ENCODE measurements at places on chromosomes 3 and 15. TPM values are rescaled to one million over a fixed set of nuclear protein-coding genes. Genes with fewer than 3 reads are reported as not detected.
A peak's percentile ranks its signal among the peaks of the same experiment; 100 is the strongest.

DNA sequence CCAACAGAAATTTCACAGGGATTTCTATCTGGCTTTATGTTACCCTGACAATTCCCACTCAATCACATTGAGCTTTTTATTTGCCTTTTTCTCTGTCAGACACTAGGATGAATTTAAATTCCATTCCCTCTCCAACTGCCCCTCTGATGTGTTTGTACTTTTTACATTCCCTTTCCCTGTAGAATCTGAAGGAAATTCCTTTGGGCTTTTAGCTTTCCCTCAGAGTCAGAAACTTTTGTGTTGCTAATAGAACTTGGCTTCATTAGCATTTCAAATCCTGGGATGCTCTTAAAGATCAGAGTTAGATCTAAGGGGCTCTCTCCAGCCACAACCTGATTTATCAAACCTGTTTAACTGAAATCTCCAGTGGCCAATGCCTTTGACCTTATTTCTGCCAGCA lies 7.9 kb upstream of the RARB start:
- H3K27ac ChIP-seq = no peak overlapping the region
- H3K27me3 ChIP-seq = no peaks in the 10 kb centered on the region
- H3K36me3 ChIP-seq = no peaks in the 10 kb centered on the region
- no peaks in the 10 kb centered on the region for H3K4me1 ChIP-seq
- no peak for DNase-seq

DNA sequence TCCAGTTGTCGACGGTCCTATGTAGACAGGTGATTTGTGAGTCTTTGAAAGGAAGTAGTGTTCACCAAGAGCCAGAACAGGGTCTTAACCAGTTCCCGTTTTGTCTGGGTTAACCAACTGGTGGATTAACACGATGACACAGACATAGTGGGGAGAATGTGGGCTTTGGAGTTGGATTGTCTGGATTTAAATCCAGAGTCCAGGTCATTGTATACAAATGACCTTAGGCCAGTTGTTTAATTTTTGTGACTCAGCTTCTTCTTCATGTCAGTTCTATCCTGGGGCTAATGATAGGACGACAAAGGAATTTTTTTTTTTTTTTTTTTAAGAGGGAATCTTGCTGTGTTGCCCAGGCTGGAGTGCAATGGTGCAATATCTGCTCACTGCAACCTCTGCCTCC lies 126.7 kb downstream of the LPP start:
- DNase-seq = no peak
- H3K36me3 ChIP-seq = no peaks in the 10 kb centered on the region
- H3K27me3 ChIP-seq = no peaks in the 10 kb centered on the region
- no peak overlapping the region for H3K27ac ChIP-seq
- peaks cover 23% of the 10 kb centered on the region for H3K4me1 ChIP-seq
- no peak overlapping the region for H3K4me3 ChIP-seq

DNA sequence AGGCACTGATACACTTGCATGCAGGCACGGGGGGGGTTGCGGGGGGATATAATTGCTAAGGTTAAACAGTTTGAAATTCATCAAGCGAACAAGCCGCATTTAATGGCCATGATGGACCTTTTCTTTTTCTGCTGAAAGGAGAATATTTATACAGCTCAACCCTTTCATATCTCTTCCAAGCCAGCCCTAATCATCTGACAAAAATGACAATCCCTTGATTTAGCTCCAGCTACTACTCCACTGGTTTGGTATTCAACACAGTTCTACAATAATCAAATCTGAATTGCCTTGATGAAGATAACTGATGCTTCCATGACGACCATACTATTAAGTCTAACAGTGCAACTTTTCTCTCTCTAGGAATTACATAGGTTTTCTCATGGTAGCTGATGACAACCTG lies 374.9 kb downstream of the PLCL2 start:
- H3K4me1 ChIP-seq = no peaks in the 10 kb centered on the region
- H3K27ac ChIP-seq = no peak overlapping the region
- DNase-seq = no peak
- no peak overlapping the region for H3K4me3 ChIP-seq
- H3K27me3 ChIP-seq = no peaks in the 10 kb centered on the region

- H3K27ac ChIP-seq = no peak overlapping the region
- H3K36me3 ChIP-seq = no peaks in the 10 kb centered on the region
- no peaks in the 10 kb centered on the region for H3K27me3 ChIP-seq
- H3K4me1 ChIP-seq = no peaks in the 10 kb centered on the region
Measured at GRCh38 chr3:123831420-123831819, 52.7 kb downstream of the MYLK start.

GRCh38 chr15:55389264-55389607 lies 18.9 kb downstream of the CCPG1 start:
- H3K27ac ChIP-seq = no peak overlapping the region
- no peaks in the 10 kb centered on the region for H3K27me3 ChIP-seq
- H3K4me1 ChIP-seq = no peaks in the 10 kb centered on the region

- H3K4me3 ChIP-seq = no peak overlapping the region
- H3K4me1 ChIP-seq = no peaks in the 10 kb centered on the region
- no peaks in the 10 kb centered on the region for H3K36me3 ChIP-seq
- H3K27me3 ChIP-seq = no peaks in the 10 kb centered on the region
- no peak for DNase-seq
Measured at GRCh38 chr3:82287562-82287961, 526.1 kb upstream of the GBE1 start.

DNA sequence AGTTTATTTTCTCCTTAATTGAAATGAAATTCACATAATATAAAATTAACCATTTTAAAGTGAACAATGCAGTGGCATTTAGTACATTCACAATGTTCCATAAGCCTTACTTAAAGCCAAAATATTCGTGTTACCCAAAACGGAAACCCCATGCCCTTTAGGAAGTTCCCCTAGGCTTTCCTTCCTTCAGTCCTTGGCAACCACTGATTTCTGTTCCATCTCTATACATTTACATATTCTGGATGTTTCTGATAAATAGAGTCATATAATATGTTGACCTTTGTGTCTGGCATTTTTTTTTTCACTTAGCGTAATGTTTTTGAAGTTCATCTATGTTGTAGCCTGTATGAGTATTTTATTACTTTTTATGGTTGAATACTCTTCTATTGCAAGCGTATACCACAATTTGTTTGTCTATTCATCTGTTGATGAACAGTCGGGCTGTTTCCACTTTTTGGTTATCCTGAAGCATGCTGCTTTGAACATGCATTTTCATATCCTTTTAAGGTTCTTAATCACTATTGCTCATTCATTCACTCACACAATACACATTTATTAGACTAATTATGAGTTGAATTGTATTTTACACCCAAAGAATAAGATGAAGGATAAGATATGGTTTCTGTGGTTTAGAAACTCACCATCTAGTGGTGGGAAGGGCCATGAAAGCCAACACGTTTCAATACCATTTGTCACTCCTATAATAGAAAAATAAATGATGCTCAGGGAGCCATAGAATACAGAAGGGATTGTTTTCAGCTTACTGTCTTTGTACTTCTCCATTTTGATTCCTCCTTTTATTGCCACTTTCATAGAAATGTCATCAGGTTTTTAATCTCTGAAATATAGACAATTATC lies 408.2 kb upstream of the CBLB start:
- no peaks in the 10 kb centered on the region for H3K27me3 ChIP-seq
- H3K4me3 ChIP-seq = no peak overlapping the region
- DNase-seq = no peak
- no peak overlapping the region for H3K27ac ChIP-seq

- no peak overlapping the region for H3K4me3 ChIP-seq
- H3K4me1 ChIP-seq = no peaks in the 10 kb centered on the region
- H3K27me3 ChIP-seq = no peaks in the 10 kb centered on the region
- H3K36me3 ChIP-seq = no peaks in the 10 kb centered on the region
Measured at GRCh38 chr3:20648921-20649381, 462.9 kb upstream of the SGO1 start.

DNA sequence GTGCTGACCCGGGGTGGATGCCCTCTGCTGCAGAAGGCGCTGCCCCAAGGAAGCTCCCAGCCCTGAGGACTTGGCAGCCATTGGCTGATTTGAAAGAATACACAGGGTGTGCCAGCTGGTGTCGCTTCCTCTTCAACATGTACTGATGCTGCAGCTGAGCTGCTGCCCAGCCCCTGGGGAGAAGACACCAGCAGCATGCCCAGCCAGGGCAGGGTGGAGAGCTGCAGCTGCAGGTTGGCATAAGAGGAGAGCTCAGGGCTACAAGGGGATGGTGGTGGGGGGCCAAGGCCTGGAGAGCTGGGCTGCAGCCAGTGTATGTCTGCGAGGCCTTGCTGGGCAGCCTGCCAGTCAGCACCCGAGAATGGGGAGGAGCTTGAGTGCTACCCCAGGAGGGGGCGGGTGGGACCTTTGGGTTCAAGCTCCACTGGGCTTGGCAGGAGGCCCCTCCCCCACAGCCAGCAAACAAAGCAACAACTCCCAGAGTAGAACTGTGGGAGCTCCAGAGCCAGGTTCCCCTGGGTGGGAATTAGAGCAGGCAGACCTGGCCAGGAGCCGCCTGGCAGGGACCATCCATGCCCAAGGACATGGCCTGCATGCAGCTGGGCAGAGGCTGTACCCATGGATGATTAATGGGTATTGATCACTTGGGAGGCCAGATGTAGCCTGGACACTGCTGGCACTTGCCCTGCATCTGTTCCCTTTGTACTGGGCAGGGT lies 9.2 kb upstream of the SEMA4B start:
- H3K27ac ChIP-seq = peak overlapping the region; percentile 83
- H3K36me3 ChIP-seq = no peaks in the 10 kb centered on the region
- peak; percentile 49 for DNase-seq
- no peaks in the 10 kb centered on the region for H3K4me1 ChIP-seq
- no peaks in the 10 kb centered on the region for H3K27me3 ChIP-seq

DNA sequence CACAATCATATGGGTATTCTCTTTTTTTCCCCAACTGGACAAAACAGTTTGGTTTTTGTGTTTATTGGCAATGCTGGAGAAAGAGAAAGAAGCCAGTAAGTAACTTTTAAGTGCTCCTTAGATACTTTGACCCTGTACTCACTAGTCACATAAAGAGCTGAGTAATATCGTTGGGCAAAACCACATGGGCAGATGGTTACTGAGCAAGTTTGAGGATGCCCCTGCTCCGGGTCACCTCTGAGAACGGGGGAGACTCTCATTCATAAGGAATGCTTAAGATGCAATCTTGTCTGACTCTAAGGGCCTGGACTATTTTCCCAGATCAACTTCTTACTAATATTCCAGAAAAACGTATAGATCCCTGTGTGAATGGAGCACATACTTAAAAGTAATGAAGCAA lies 106.4 kb upstream of the SLC2A2 start:
- H3K4me3 ChIP-seq = no peak overlapping the region
- DNase-seq = no peak
- H3K36me3 ChIP-seq = no peaks in the 10 kb centered on the region
- H3K27me3 ChIP-seq = no peaks in the 10 kb centered on the region
- H3K27ac ChIP-seq = no peak overlapping the region
- no peaks in the 10 kb centered on the region for H3K4me1 ChIP-seq

DNA sequence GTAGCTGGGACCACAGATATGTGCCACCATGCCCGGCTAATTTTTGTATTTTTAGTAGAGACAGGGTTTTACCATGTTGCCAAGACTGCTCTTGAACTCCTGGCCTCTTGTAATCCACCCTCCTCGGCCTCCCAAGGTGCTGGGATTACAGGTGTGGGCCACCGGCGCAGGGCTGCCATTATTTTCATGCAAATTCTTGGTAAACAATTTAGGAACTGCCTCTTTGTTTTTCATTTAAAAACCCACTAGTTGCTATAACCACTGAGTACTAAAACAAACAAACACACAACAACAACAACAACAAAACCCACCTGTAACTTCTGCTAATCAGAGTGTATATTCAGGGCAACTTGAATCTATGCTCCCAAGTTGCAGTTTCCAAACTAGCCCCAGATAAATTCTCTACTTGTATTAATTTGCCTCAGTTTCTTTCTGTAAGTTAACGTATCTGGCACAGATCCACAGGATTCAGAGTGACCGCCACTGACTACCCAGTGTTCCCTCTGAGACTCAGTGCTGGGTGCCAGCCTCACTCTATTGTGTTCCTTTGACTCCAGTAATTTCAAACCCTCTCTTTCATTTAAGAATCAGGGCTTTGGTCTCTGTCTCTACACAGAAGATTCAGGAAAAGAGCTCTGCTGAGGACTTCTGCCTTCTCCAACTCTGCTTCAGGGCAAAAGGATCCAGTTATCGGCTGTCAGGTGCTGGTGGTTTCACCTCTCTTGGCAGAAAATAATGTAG lies 18.6 kb upstream of the ZNF710 start:
- DNase-seq = no peak
- no peaks in the 10 kb centered on the region for H3K4me1 ChIP-seq
- no peaks in the 10 kb centered on the region for H3K36me3 ChIP-seq
- no peak overlapping the region for H3K27ac ChIP-seq

DNA sequence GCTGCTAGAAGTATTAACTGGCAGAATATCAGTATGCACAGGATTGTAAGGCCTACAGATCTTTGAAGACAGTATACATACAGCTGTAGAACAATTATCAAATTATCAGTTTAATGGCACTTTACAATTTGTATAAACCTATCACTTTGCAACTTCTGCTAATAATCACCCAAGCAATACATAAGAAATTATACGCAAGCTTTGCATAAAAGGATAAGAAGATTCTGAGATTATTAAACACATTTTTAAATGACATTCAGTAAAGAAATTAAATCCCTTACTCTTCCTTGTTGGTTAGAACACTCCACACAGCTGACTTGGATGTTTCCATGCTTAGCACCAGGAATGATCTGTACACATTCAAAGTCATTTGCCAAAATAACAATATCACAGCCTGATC lies 46.8 kb downstream of the DMXL2 start:
- no peaks in the 10 kb centered on the region for H3K36me3 ChIP-seq
- H3K4me1 ChIP-seq = peaks cover 22% of the 10 kb centered on the region
- no peaks in the 10 kb centered on the region for H3K27me3 ChIP-seq
- H3K4me3 ChIP-seq = no peak overlapping the region

DNA sequence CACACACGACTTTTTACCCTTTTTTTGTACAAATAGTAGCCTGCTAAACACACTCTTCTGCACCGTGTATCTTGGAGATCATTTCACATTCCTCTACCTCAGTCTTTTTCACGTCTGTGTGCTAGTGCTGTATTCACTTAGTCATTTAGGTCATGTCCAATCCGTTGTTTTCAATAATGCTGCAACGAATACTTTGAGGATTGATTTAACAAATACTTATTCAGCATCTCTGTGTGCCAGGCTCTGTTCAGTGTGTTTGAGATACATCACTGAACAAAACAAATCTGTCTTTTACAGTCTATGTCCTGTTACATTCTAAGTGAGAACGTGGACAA lies 882 bp downstream of the JMJD7 start:
- H3K36me3 ChIP-seq = peaks cover 53% of the 10 kb centered on the region
- H3K27ac ChIP-seq = no peak overlapping the region
- DNase-seq = no peak
- peak overlapping the region; percentile 56 for H3K4me3 ChIP-seq
- H3K4me1 ChIP-seq = peaks cover 5% of the 10 kb centered on the region

DNA sequence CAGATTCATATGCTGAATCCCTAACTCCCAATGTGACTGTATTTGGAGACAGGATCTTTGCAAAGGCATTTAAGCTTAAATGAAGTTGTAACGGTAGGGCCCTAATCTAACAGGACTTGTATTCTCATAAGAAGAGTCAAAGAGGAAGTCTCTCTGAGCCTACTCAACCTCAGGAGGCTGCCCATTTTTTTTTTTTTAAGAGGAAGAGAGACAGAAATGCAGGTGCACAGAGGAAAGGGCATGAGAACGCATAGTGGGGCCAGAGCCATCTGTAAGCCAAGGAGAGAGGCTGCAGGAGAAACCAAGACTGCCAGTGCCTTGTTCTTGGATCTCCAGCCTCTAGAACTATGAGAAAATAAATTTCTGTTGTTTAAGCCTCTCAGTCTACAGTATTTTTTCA lies 28.4 kb downstream of the ZNF860 start:
- no peaks in the 10 kb centered on the region for H3K27me3 ChIP-seq
- no peaks in the 10 kb centered on the region for H3K4me1 ChIP-seq
- DNase-seq = no peak

Gene SMCO1
- not detected for total RNA-seq

Gene CYFIP1
- 121 TPM for total RNA-seq

Gene FGD5
- 41.8 TPM for total RNA-seq

Gene SEMA5B
- total RNA-seq = 6.7 TPM

Gene LYZL4
- total RNA-seq = not detected

Gene SEMA6D
- total RNA-seq = 55.7 TPM
